ENCODE measurements at places on chromosomes 13 and 19. TPM values are rescaled to one million over a fixed set of nuclear protein-coding genes. Genes with fewer than 3 reads are reported as not detected.

KCNRG gene
- 0.70 TPM for total RNA-seq

FGF22 gene
- 0.49 TPM for total RNA-seq

HSH2D gene
- total RNA-seq, result 46.9 TPM

NLRP4 gene
- total RNA-seq, result not detected

SLC6A16 gene
- total RNA-seq, result 1.5 TPM

CD70 gene
- not detected for total RNA-seq

MRI1 gene
- 21.1 TPM for total RNA-seq

ZNF560 gene
- total RNA-seq, result not detected

TEX26 gene
- total RNA-seq, result not detected

SIGLEC12 gene
- not detected for total RNA-seq

SPRY2 gene
- total RNA-seq, result 0.45 TPM

LAIR1 gene
- 14.4 TPM for total RNA-seq

ZNF554 gene
- 3.5 TPM for total RNA-seq

A1BG gene
- total RNA-seq, result 8.4 TPM

LHFPL6 gene
- total RNA-seq, result not detected

RASL11A gene
- 4.7 TPM for total RNA-seq

DIAPH3 gene
- total RNA-seq, result 0.11 TPM

SULT2A1 gene
- not detected for total RNA-seq

RGCC gene
- 758 TPM for total RNA-seq

C1QTNF9 gene
- not detected for total RNA-seq

PDE4C gene
- total RNA-seq, result not detected

ZNF575 gene
- 2.7 TPM for total RNA-seq

IGFL1 gene
- not detected for total RNA-seq

ZNF709 gene
- total RNA-seq, result 3.5 TPM

HRC gene
- total RNA-seq, result not detected

OR1I1 gene
- not detected for total RNA-seq

TMC4 gene
- total RNA-seq, result 0.84 TPM

WDR88 gene
- not detected for total RNA-seq

KLF1 gene
- not detected for total RNA-seq

SLC1A6 gene
- total RNA-seq, result not detected

KRTDAP gene
- not detected for total RNA-seq

LINGO3 gene
- total RNA-seq, result 0.39 TPM

TMEM205 gene
- 8.8 TPM for total RNA-seq

RELB gene
- total RNA-seq, result 92.5 TPM

DZIP1 gene
- not detected for total RNA-seq

MISP3 gene
- 0.49 TPM for total RNA-seq

ZNF699 gene
- total RNA-seq, result 14.2 TPM

KIR2DL4 gene
- total RNA-seq, result not detected

ZNF547 gene
- 1.4 TPM for total RNA-seq

CYP2A6 gene
- total RNA-seq, result not detected

CILP2 gene
- 1.7 TPM for total RNA-seq

ITGBL1 gene
- total RNA-seq, result not detected

FLT1 gene
- 1.1 TPM for total RNA-seq

CEACAM20 gene
- not detected for total RNA-seq

PROZ gene
- total RNA-seq, result not detected

ZNF541 gene
- total RNA-seq, result 0.88 TPM

COX7A1 gene
- total RNA-seq, result not detected

PSG1 gene
- total RNA-seq, result not detected

OXGR1 gene
- total RNA-seq, result not detected

SERPINE3 gene
- total RNA-seq, result not detected

ZNF813 gene
- total RNA-seq, result 2.7 TPM

All from CD4-positive, alpha-beta T cell (primary cell).